DMS79 (cell line): ENCODE measurements at places on chromosomes 5 and 9.

DNA sequence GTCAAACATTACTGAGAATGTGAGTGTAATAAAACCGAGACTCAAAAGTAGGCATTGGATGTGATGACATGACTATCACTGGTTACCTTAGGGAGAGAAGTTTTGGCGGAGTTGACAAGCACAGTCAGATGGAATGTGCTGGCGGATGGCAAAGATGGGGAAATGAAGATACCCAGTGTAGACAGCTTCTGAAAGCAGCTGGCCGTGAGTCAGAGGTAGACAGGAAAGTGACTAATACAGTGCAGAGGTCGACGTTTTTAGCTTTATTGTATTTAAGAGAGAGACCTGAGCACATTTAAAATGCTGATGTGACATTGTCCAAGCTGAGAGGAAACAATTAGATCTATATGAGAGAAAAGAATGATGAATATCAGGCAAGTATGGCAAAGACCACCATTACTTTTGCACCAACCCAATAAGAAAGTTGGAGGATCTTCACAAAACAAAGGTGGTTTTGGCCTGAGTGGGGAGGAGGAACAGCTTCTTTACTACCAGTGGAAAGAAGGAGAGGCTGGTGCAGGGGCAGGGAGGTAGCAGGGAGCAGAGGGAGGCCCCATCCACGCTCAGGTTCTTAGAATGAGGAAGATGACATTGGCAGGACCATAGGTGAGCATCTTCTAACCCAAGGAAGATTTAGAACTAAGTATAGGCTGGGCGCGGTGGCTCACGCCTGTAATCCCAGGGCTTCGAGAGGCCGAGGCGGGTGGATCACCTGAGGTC, 36.7 kb upstream of the KCNIP1 start:
- no peak for DNase-seq

DNA sequence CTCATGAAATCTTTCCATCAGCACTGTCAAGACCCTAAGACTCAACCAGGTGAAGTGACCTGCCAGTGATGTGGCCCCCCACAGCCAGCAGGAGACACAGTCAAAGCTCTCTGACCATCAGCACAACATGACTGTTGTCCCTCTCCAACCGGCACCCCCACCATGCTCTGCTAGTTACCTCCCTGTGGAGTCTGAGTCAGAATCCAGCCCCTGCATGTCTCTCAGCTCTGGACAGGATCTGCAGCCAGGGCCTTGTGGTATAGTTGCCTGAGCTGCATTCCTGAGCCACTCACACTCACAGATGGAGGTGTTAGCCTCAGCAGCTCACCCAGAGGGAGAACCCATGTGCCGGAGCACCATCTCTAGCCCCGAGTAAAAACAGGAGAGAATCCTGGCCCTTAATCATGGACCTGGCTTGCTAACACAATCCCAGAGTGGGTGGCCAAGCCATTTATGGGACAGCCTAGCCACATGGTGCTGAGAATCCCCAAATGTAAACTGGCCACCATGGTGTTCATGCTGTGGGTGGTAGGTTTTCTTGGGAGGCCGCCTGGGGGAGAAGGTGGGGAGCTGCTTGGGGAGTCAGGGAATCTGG, 237.8 kb downstream of the PAPPA start:
- no peak for DNase-seq

DNA sequence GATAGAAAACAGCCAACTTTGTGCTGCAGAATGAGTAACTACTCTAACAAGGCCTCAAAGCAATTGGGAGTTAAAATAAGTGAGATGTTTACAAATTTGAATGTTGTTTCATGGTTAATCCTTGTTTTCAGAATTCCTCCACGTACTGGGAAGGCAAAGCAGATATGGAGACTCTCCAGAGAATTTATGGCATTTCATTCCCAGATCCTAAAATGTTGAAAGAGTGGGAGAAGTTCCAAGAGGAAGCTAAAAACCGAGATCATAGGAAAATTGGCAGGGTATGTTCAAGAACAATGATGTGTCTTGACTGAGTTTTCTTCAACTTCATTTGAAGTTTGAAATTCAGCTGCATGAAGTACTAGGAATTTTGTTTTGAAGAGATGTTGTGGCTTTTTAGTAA, 16.4 kb downstream of the TARS1 start:
- no peak for DNase-seq

GRCh38 chr5:173781816-173782670, 106.1 kb upstream of the CPEB4 start:
- no peak for DNase-seq

DNA sequence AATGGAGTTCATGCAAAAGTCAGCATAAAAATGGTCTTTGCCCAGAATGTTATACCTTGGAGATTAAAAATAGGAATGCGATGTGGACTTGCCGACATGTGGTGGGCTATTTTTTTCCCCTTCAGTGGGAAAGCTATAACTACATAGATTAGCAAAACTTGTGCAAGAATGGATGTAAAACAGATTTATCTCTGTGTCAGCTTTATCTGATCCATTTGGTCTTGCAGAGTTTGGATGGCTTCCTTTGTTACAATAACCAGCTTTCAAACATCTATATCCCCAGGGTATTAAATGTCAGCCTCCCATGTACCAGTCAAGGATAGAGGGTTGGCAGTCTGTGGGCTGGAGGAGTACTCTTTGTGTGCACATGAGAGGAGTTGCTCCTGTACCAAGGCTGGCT, 284.9 kb downstream of the TMEM38B start:
- DNase-seq: no peak

DNA sequence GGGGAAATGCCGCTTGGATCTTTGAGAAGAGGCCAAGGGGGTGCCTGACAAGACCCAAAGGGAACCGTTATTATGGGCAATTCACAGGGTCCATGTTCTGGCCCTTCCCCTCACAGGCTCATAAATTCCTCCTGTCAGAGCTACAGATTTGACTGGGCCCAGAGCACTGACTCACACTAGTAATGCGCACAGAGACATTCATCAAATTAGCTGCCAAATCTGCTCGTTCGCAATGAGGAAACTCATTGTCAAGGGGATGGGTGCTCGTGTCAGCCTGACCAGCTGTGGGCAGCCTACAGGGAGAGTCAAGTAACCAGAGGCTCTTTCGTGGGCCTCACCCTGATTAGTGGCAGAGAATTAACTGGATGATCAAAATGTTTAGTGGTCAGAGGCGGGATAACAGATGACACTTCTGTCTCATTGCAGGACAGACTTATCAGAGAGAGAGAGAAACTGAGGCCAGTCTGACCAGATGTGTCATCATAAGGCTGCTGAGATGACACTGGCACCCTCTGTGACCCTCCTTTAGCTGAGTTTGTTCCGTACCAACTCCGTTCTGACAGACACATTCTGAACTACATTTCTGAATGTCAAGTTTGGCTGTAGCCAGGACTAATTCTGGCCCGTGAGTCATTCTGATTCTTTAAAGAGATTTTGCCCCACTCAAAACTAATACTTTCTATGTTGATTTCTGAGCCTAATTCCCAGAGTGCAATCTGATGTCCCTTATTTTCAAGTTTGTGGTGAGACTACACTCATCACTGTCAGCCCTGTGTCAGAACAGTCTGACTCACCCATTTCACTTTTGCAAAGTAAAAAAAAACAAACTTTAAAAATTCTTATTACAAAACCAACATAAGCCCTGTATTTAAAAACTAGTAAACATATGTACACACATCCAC, 377.1 kb downstream of the ACTL7B start:
- DNase-seq: no peak

- no peak for DNase-seq
Measured at GRCh38 chr9:17291766-17292165, 156.9 kb downstream of the CNTLN start.

- no peak for DNase-seq
Measured at GRCh38 chr5:96226941-96227552, 206.0 kb downstream of the PCSK1 start.

DNA sequence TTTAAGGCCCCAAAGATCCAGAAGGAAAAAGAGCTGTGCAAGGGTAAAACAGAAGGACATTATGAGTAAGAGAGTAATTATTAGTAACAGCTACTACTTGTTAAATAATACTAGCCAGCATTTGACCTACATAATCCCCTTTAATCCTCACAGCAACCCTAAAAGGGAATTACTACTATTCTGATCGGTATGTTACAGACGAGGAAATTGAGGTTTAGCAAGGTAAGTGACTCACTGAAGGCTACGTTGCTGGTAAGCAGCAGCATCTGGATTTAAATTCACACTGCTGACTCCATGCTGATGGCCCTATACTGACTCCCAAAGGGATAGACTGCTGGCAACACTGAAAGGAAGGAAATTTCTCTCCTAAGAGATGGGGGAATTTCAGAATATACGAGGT, 3.7 kb upstream of the FSD1L start:
- no peak for DNase-seq

DNA sequence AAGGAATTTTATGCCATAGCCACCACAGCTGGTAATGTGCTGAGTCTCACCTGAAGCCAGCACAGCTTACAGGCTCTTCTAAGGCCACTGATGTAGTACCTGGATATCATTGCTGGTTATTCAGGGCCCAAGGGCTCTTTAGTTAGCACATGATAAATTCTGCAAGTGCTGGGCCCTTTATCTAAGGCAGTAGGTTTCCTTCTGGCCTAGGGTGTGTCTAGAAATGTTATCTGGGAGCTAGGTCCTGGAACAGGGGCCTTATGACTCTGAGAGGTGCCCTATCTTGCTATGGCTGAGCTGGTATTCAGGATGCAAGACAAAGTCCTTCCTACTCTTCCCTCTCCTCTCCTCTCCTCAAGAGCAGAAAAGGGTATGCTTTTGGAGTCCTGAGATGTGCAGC, 1424.5 kb upstream of the NUDT12 start:
- DNase-seq: no peak

DNA sequence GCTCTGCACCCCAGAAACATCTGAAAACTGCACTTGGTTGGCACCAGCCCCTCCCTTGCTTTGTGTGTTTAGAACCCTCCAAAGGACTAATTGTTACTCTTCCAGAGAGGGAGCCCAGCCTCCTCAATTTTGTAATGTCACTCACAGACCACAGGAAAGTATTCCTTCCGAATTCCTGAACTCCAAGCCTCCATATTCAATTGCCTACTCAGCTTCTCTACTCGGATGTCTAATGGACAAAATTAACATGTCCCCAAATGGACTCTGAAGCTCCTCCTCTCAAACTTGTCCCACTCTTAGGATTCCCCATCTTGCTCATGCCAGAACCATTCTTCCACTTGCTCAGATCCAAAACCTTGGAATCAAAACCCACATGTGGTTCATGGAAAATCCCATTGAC, 3.9 kb upstream of the TMEM171 start:
- DNase-seq: no peak

DNA sequence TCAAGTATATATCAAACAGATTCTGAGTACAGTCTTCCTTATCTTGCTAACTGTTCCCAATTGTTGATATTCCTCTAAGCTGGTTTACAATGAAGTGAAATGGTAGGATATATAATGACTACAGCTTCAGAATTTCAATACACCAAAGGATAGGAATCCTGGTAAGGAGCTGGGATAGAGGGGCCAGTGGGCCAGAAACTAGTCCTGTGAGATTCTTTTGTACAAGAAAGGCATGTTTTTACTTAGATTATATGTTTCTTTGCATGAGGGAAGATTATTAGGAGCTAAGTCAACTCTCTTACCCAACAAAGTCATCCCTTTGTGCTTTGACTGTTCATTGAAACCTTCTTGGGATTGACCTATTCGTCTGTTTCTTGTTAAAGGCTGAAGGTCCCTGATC, 435.7 kb downstream of the PLK2 start:
- DNase-seq: no peak

GRCh38 chr9:125121146-125121545, 22.2 kb downstream of the SCAI start:
- no peak for DNase-seq

- no peak for DNase-seq
Measured at GRCh38 chr5:101838435-101838834, 457.6 kb downstream of the SLCO4C1 start.

- no peak for DNase-seq
Measured at GRCh38 chr9:13263511-13263910, 16.0 kb downstream of the MPDZ start.

GRCh38 chr5:119032656-119033055, 38.2 kb upstream of the DMXL1 start:
- DNase-seq: no peak

DNA sequence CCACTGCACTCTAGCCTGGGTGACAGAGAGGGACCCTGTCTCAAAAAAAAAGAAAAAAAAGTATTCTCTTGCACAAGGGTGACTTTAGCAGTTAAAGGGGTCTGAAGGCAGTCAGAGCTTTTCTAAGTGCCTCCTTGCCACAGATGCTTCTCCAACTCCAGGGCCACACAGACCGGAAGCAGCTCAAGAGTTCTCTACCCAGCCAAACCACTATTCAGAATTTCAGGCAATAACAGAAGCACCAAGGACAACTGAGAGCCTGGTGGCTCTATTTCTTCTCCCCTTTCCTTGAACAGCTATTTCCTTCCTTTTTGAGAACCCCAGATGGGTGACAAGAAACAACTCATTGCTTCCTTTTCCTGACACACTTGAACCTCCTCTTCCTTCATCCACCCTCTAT, 2.2 kb downstream of the FAM219A start:
- DNase-seq: no peak

- DNase-seq: no peak
Measured at GRCh38 chr9:135602789-135603481, 36.4 kb downstream of the GLT6D1 start.

DNA sequence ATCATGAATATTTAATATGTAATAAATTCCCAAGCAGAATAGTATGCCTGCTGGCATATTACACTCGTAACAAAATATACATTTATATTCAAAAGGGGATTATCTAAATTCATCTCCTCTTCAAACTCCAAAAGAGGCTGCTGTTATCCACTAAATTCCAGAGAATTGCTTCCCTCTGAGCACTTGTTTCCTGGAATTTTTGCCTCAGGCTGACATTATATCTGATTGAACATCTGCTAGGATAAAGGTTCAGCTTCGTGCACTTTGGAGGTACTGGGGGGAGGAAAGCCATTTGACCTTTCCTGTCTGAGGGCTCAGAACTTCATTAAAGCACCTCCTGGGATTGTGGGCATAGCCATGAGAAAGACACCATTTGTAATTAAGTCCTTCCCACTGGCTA, 4.3 kb upstream of the HAPLN1 start:
- DNase-seq: no peak

GRCh38 chr5:179231309-179231708, 114.0 kb downstream of the ADAMTS2 start:
- no peak for DNase-seq

DNA sequence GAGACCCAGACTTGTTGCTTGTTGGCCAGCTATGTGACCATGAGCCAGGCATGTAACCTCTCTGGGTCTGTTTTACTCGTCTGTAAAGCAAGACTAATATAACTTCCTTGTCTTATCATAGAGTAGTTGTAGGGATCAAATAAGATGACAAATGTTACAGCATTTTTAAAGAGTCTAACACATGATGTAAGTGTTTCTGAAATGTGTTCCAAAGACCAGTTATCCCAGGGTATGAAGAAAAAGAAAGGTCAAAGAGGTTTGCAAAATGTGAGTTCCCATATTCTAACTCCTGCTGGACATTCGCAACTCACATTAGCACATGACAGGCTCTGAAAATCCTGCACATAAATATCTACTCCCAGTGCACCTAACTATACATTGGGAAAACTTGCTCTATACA, 28.5 kb upstream of the MATR3 start:
- no peak for DNase-seq

GRCh38 chr5:148829734-148830133, 3.3 kb downstream of the ADRB2 start:
- DNase-seq: no peak
